Endothelial cell of coronary artery (primary cell): ENCODE measurements at places on chromosomes 16 and 17. TPM values are rescaled to one million over a fixed set of nuclear protein-coding genes. Genes with fewer than 3 reads are reported as not detected.

Gene IRX5
- 0.09 and 0.85 TPM in 2 replicates for total RNA-seq

Gene ANKRD40
- total RNA-seq = 26.6 and 28.0 TPM in 2 replicates

Gene TEX14
- total RNA-seq = under 0.01 and 0.19 TPM in 2 replicates

Gene HOXB5
- 0.09 TPM in 2 replicates for total RNA-seq

Gene ABAT
- 0.38 and 1.4 TPM in 2 replicates for total RNA-seq

Gene SOST
- total RNA-seq = not detected in 2 replicates

Gene P2RX1
- under 0.01 TPM in 1 of 2 replicates, not detected in the other for total RNA-seq

Gene SLC47A1
- total RNA-seq = 3.4 and 4.1 TPM in 2 replicates

Gene ZNF624
- 3.8 and 5.1 TPM in 2 replicates for total RNA-seq

Gene ZNF423
- 0.90 and 1.5 TPM in 2 replicates for total RNA-seq

Gene TBC1D3K
- not detected in 2 replicates for total RNA-seq

Gene PLXDC1
- total RNA-seq = not detected in 2 replicates

Gene TMEM235
- total RNA-seq = 0.09 and 0.28 TPM in 2 replicates

Gene CD300LD
- not detected in 2 replicates for total RNA-seq

Gene KRT33A
- not detected in 2 replicates for total RNA-seq

Gene CTRL
- total RNA-seq = 0.45 and 0.56 TPM in 2 replicates

Gene CA5A
- not detected in 2 replicates for total RNA-seq

Gene ZNF174
- 4.9 and 5.8 TPM in 2 replicates for total RNA-seq

Gene ABCA6
- total RNA-seq = 11.1 and 33.5 TPM in 2 replicates

Gene SEC14L5
- not detected in 2 replicates for total RNA-seq

Gene C17orf113
- total RNA-seq = 0.09 and 0.28 TPM in 2 replicates

Gene PRKCB
- 0.09 TPM in 1 of 2 replicates, not detected in the other for total RNA-seq

Gene SPPL2C
- not detected in 2 replicates for total RNA-seq

Gene ZSCAN32
- total RNA-seq = 8.3 and 10.0 TPM in 2 replicates

Gene NR1D1
- total RNA-seq = 0.54 and 0.75 TPM in 2 replicates

Gene TRIM25
- total RNA-seq = 23.3 and 24.3 TPM in 2 replicates

Gene TBX21
- not detected in 2 replicates for total RNA-seq

Gene TMC7
- total RNA-seq = 3.7 and 4.0 TPM in 2 replicates
